ENCODE measurements at places on chromosomes 13 and 19.

DNA sequence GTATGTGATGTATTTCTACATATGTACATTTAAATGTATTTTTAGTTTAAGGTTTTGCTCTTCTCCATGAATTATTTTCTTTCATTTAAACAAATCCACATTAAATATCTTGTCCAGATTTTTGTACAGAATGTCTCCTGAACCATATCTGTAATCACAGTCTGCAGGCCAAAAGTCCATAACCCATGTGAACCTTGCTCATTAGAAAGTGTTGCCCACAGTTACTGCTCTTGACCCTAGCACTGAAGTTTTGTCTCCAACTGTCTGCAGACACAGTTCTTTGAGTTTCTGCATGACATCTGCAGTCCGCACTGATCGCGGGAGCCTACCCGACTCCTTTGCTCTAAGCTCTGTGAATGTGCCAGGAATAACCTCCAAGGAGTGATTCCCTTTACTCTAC, 626.2 kb upstream of the SLC10A2 start:
- DNase-seq: no peak

DNA sequence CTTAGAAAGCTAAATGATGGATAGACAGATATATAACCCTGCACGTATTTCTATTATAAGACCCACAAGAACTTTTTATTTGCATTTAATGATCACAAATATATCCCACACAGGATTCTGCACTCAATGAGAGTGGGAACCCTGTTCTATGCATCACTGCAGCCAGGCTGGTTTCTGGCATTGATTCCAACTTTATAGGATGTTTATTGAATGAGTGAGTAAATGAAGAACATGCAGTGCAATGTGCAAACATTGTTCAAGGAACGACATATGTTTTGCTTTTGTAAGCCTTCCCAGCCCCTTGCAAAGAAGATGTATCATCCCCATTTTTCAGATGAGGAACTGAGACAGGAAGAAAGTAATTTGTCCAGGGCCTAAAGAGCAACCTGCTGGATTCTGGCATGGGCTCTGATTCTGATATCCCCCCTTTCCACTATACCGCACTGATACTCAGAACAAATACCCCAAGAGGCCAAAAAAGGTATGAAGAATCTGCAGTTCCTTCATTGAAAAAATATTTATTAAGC, 246.3 kb downstream of the LACC1 start:
- DNase-seq: no peak

DNA sequence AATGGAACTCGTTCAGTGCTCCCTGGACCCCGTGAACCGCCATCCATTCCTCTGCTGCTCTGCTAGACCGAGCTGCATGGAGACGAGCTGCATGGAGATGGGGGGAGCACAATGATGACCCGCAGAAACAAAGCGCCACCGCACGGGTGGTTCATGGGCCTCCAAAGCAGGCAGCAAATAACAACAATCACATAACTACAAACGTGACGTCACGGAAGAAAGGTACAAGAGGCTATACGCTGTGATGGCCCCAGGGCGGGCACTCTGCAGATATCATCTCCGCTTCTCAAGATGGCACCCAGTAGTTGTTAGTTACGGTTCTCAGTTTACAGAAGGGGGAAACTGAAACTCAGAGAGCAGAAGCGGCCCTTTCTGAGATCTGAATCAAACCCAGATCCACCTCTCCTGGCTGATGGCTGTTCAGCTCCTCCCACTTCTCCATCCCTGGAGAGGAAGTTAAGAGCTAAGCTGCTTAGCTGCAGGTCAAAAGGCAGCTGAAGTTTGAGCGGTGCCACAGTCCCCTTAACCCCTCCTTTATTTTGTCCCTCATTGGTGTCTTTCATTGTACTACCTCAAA, 1.7 kb downstream of the ATP13A1 start:
- DNase-seq: no peak

DNA sequence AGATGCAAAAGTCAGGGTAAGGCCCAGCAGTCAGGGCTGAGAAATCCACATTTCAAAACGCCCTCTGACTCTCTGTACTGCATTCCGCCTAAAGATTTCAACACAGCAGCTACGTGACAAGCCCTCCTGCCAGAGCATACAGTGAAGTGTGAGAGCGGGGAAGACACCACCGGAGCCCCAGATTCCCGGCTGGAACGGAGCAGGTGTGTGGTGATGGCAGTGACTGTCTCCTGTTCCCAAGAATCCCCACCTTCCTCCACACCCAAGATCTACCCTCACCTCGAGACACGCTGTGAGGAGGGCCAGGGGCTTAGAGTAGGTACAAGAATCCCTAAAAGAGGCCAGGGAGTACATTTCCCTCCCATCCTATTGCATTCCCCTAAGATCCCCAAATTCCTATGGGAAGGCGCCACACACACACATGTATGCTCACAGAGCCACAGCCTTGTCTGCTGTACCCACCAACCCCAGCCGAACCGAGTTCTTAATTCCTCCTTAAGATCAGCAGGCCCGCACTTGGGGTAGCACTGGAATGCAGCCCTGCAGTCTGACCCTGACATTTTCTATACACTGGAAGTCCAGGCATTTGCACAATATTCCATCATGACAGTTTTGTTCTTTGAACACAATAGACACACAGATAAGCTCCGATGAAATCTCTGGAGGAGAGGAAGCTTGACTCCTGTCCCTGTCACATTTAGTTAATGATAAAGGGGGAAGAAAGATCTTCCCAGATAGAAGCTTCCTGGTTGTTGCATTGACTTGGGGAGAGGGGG, 102.9 kb downstream of the FOXO1 start:
- DNase-seq: no peak

DNA sequence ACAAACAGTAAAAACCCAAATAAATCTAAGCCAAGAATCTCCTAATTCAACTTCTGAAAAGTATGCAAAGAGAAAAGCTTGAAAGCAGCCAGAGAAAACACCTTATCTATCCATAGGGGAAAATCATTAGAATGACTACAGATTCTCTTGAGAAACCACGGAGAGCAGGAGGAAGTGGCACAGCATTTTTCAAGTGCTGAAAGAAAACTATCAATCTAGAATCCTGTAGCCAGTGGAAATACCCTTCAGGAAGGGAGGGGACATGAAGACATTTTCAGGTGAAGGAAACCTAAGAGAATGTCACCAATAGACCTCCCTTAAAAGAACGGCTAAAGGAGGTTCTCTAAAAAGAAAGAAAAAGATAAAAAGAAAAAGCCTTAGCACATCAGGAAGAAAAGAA, 66.2 kb upstream of the XPO4 start:
- DNase-seq: no peak

GRCh38 chr13:111540486-111540885, 220.0 kb downstream of the TEX29 start:
- no peak for DNase-seq

GRCh38 chr19:51140441-51140840, 1.7 kb upstream of the SIGLEC7 start:
- no peak for DNase-seq

DNA sequence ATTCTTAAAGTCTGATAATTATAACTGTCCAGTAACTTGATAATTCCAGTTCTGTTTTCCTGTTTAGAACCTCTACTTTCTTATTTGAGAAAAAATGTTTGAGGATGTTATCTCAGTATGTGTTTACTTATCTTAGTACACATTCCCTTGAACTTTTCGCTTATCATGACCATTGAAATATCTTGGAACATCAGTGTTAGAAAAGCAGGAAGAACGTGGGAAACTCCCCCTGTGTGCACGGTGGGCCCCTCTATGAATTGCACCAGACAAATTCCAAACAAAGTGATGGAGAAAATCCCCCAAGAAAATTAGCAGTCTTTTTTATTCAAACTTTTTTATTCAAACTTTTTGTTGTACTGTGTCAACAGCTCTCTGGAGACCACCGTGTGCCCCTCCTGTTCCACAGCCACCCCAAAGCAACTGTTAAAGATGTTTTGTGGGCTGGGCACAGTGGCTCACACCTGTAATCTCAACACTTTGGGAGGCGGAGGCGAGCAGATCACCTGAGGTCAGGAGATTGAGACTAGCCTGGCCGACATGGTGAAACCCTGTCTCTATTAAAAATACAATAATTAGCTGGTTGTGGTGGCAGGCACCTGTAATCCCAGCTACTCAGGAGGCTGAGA, 78.3 kb upstream of the PEG3 start:
- DNase-seq: no peak

- no peak for DNase-seq
These were observed 85.5 kb downstream of the STOML3 start for GRCh38 chr13:38905081-38905480.

- peak; percentile 65 for DNase-seq
These were observed 513 bp downstream of the CIRBP start for GRCh38 chr19:1269478-1270212.

DNA sequence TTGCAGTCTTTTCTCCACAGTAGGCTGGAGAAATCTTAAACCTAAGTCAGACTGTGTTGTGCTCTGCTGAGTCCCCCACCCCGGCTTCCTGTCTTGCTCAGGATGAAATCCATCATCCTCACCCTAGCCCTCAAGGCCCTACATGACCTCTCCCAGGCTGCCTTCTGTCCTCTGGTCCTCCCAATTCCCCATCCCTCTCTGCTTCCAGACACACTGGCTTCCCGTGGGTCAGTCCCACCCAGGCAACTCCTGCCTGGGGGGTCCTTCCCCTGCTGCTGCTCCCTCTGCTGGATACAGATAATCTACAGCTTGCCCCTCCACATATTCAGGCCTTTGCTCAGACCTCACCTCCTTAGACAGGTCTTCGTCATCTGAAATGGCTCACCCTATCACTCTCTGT, 18.4 kb upstream of the CBY2 start:
- DNase-seq: no peak

- no peak for DNase-seq
These were observed 73.0 kb downstream of the NALCN start for GRCh38 chr13:101343128-101343787.

- no peak for DNase-seq
These were observed 370.8 kb downstream of the ZNF536 start for GRCh38 chr19:30743011-30743410.

- DNase-seq: no peak
These were observed 43.7 kb upstream of the ADGRE5 start for GRCh38 chr19:14337510-14337909.

GRCh38 chr13:102392481-102393209, 9.2 kb downstream of the FGF14 start:
- DNase-seq: no peak

DNA sequence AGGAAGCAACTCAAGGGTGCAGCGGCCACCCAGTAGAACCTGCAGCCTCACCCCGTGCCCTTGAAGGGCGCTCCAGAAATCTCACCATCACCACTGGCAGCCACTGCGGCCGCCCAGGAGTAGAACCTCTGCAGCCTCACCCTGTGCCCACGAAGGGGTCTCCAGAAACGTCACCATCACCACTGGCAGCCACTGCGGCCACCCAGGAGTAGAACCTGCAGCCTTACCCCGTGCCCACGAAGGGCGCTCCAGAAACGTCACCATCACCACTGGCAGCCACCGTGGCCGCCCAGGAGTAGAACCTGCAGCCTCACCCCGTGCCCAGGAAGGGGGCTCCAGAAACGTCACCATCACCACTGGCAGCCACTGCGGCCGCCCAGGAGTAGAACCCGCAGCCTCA, 336.0 kb downstream of the TEX29 start:
- DNase-seq: no peak

DNA sequence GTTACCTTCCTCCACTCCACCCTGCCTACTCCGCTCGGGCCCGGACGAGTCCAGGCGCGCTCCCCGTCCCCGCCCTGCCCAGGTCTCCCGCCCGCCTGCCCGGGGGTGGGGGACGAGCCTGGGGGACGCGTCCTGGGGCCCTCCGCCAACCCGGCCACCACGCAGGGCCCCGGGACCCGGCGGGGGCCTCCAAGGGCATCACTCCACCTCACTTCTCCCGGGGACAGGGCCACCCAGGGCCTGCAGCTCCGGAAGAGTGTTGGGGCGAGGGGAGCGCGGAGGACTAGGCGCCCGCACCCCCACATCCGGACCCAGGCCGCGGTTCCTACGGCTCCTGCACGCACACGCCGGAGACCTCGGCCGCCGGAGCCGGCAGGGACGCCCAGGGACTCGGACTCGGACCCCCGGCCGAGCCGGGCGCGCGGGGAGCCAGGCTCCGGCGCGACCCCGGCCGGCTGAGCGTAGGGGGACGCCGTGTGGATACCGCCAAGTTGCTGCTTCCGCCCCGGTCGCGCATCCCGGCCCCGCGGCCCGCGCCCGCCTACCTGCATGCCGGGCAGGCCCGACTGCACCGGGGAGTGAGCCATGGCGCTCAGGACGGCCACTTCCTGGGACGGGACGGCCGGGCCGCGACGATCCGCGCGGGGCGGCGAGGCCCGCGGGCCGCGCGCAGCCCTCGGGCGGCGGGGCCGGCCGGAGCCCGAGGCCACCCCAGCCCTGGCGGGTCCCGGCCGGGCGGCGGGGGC, 534 bp downstream of the STK24 start:
- no peak for DNase-seq

GRCh38 chr13:22316494-22317025, 645.7 kb downstream of the FGF9 start:
- no peak for DNase-seq

DNA sequence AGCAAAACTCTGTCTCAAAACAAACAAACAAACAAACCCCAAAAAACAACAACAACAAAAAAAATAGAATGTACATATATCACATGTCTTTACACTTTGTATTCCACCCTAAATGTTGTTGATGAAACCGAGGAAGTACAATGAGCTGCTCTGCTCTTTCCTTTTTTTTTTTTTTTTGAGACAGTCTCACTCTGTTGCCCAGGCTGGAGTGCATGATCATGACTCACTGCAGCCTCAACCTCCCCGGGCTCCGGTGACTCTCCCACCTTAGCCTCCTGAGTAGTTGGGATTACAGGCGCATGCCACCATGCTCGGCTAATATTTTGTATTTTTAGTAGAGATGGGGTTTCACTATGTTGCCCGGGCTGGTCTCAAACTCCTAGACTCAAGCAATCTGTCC, 30.6 kb upstream of the LRP3 start:
- DNase-seq: no peak

GRCh38 chr13:112761701-112762689, 72.2 kb downstream of the ATP11A start:
- no peak for DNase-seq

- DNase-seq: no peak
These were observed 41.9 kb upstream of the PSG2 start for GRCh38 chr19:43124360-43124759.

- DNase-seq: no peak
These were observed 24.2 kb downstream of the PPP1R37 start for GRCh38 chr19:45117167-45117594.

DNA sequence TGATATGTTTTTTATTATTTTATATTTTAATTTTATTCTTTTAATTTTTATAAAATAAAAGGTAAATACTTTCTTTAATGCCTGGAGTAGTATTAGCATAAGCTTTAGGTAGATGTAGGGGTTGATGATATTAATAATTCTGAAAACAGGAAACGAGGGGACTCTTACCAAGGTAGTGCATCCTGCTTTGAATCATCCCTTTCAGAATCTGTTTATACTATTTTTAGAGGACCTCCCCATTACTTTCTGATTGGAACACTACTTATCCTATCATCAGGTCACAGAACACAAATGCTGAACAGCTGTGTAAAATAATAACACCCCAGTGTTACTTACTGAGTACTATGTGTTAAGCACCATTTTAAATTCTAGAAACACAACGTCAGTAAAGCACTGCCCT, 27.3 kb downstream of the COG6 start:
- DNase-seq: no peak

GRCh38 chr19:50465000-50465399, 11.3 kb upstream of the EMC10 start:
- DNase-seq: no peak

Data from stimulated activated CD8-positive, alpha-beta memory T cell treated with anti-CD3 and anti-CD28 coated beads, Interleukin-15, amount 100 ng/mL, for 1 hour (primary cell).